Stimulated activated CD8-positive, alpha-beta memory T cell treated with anti-CD3 and anti-CD28 coated beads, Interleukin-7, amount 100 ng/mL, for 1 hour (primary cell): ENCODE measurements at places on chromosomes 11 and 22.

- DNase-seq: no peak
Measured at GRCh38 chr11:107573438-107573837, 7.9 kb upstream of the ALKBH8 start.

GRCh38 chr11:33769542-33769941 lies 4.8 kb downstream of the FBXO3 start:
- no peak for DNase-seq

DNA sequence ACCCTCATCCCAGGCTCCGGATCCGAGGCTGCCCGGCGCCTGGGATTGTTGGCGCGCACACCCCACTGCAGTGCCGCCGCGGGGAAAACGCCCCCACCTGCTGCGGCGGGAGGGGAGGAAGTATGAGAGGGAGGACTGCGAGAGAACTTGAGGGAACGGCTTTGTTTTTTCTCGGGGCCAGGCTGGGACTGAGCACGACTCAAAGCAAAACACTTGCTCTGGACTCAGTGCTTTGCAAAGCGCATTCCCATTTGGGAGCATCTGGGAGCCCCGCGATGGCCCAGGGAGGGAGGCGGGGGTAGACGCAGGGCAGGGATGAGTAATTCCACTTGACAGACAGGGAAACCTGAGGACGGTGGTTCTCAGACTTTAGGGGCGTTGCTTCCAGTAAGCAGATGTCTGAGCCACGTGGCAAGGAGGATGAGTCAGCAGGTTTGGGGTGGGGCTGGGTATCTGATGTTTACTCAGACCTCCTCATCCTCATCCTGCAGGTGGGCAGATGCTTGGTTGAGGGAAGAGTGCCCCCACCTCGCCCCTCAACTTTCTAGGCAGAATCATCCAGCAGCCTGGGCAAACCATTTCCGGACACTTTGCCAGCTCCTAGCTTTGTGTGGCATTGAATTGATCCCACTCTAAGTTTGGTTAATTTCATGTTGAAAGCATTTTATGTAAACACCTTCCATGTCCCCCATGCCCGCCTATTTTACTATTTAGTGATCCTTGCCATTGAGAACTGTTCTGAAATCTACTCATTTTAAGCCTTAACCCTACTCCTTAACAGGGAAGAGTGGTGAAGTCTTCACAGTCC lies 1.5 kb downstream of the MIAT start:
- peak; percentile 52 for DNase-seq

DNA sequence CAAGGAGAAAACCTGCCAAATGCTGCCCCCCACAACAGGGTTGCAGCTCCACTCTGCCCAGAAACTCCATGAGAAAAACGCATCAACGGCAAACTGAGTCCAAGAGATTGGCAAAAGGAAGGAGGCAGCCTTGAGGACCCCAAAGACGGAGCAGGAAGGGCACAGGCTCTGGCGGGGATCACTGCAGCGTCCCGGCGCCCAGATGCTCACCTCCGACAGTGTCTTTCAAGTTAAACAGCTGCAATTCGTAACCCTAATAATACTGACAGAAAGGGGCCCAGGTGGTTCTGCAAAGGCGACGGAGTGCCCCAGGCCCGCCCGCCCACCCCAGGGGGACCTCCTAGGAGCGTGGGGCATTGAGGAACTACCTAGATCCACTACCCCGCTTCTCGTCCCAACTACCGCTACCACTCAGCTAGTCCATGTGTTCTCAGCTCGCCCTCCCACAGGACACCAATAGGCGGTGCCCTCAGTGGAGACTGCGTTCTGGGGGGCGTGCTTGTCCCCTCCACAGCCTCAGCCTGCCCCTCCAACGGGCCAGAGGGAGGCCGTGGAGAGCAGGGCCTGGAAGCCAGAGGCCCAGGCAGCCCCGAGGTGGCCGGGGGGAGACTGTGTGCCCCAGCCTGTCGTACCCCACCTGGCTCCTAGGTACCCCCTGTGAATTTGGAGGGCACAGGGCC lies 127.4 kb downstream of the PHF21B start:
- DNase-seq: no peak

GRCh38 chr22:49632199-49633009 lies 195.3 kb downstream of the BRD1 start:
- DNase-seq: no peak

- DNase-seq: no peak
Measured at GRCh38 chr11:73187854-73188253, 30.2 kb upstream of the P2RY2 start.

- DNase-seq: no peak
Measured at GRCh38 chr22:43983808-43984207, 28.6 kb downstream of the SAMM50 start.

GRCh38 chr11:90536301-90536700 lies 313.5 kb upstream of the CHORDC1 start:
- DNase-seq: no peak

GRCh38 chr11:59556917-59557348 lies 45.6 kb downstream of the OR4D9 start:
- DNase-seq: no peak

GRCh38 chr11:86021377-86021776 lies 47.5 kb downstream of the PICALM start:
- no peak for DNase-seq

GRCh38 chr22:48938741-48939140 lies 888.9 kb downstream of the BRD1 start:
- no peak for DNase-seq

DNA sequence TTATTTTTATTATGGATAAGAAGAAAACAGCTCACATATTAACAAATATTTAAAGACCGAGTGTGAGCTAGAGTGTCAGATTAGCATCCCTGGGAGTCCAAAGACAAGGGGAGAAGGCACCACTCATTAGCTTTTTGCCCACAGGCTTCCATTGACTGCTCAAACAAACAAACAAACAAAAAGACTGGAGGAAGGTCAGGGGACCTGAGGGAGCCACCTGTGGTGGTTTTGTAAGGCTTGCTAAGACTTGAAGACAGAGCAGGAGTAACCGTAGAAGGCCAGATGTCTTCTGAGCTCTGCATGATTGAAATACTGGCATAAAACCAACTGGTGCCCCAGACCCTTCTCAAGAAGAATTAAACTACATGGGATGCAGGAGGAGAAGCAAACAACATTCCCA lies 395.2 kb upstream of the CNTN5 start:
- DNase-seq: no peak

- no peak for DNase-seq
Measured at GRCh38 chr11:102622258-102622657, 2.9 kb downstream of the MMP20 start.

GRCh38 chr11:1387961-1388762 lies 1.6 kb upstream of the BRSK2 start:
- DNase-seq: no peak

GRCh38 chr11:110833033-110833484 lies 120.8 kb upstream of the ARHGAP20 start:
- DNase-seq: no peak

GRCh38 chr11:42625757-42626665 lies 685.8 kb upstream of the API5 start:
- DNase-seq: no peak

DNA sequence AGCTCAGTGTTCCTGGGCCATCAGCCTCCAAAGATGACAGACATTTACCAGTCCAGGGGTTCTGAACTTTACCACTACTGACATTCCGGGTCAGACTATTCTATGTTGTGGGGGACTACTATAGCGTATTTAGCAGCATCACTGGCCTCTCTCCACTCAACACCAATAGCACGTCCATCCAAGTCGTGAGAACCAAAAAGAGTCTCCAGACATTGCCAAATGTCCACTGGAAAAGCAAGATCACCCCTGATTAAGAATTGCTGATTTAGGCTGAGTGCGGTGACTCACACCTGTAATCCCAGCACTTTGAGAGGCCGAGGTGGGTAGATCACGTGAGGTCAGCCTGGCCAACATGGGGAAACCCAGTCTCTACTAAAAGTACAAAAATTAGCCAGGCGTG lies 5.3 kb downstream of the PES1 start:
- DNase-seq: no peak

DNA sequence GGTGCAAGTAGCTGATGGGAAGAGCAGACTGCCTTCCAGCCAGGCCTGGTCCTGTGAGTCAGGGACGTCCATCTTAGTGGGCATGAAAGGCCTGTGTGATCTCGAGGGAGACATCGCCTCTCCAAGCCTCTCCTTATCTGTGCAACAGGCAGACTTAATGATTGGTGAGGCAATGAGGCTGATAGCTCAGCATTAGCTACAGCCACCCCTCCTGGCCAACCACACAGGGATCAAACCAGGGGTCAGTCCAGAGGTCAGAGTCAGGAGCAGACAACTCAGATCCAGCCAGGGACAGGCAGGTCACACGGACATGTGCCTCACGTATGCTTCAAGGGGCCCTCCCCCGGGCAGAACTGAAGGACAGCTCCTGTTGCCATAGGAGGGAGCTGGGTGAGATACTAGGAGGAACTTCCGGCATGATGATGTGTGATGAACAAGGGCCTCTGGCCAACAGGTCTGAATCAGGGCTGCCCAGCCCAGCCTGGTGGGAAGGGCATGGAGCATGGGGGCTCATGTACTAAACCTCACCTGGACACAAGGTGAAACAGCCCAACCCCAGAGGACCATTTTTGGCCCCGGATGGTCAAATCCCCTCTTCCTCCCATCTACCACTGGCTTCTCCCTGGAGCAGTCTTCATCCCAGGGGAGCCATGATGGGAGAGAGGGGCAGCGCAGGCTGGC lies 2.8 kb upstream of the APOC3 start:
- DNase-seq: no peak

DNA sequence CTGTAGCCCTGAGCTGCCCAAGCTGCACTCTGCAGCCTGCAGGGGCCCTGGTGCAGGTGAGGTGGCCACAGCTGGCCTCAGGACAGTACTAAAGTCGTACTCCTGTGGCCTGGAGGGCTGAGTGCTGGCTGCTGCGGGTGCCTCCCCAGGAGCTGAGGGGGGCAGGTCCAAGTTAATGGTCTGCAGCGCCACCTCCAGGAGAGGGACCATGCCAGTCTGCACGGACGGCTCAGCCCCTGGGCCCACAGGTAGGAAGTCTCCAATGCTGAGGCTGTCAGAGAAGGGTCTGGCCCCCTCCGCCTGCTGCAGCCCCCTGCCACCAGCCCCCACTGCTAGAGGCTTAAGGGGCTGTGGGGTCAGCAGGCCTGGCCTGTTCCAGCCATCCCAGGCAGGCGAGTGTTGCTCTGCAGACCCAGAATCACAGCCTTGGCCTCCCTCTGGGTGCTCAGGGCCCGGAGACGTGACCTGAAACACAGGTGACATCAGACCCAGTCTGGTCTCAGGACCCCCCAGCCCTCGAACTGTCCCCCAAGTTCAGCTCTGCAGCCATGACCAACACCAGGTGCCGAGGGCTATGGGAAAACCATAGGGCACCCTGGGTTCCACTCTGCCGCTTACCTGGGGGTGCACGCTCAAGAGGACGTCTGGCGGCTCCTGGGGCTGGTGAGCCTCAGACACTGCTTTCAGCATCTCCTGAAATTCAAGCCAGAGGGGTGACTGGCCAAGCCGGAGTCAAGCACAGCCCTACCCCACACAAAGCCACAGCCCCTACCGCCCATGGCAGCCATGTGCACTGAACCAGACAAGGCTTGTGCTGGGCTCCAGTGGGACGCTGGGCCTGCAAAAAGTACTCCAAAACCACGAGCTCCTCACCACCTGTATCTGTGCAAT lies 20.8 kb downstream of the SELENOO start:
- DNase-seq: no peak

DNA sequence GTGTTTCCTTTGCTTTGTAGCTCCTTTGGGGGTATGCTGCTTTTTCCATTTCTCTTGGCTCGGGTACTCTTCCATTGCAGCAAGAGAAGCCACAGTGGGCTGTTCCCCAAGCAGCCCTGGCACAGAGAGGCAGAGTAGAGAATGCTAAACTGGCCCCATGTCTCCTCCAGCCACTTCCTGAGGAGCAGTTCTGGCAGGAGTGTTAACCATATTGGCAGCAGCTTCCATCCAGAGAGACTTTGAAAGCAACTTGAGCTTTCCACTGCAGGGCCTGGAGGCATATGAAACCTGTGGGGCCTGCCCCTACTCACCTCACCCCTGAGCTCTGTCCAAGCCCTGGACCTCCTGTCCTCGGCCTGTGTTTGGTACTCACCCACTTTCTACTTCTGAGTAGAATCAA lies 61.8 kb downstream of the ALX4 start:
- DNase-seq: no peak

DNA sequence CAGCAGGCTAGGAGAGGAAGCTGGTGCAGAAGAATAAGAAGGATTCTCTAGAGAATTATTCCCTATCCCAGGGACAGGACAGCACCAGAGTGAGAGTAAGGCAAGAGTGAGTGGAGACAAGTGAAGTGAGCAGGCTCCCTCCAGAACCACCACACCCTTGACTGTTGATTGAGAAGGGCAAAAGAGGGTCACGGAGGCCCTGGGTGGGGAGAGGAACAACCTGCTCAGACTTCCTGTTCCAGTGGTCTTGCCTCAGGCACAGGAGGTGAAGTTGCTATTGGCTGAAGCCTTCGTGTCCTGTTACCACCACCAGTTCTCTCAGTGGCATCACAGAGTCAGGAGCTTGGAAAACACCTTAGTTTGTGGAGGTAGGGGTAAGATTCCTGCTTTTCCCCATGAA lies 51.7 kb upstream of the CCDC89 start:
- no peak for DNase-seq

DNA sequence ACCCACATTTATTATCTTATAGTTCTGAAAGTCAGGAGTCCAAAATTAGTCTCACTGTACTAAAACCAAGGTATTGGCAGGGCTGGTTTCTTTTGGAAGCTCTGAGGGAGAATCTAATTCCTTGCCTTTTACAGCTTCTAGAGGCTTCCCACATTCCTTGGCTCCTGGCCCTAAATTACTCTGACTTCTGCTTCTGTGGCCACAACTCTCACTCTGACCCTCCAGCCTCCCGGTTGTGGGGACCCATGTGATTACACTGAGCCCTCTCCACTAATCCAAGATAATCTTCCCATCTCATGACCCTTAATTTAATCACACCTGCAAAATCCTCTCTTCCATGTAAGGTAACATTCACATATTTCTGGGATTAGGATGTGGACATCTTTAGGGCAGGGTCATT lies 110.9 kb downstream of the ARL14EP start:
- DNase-seq: no peak

GRCh38 chr11:19466314-19466713 lies 225.6 kb upstream of the E2F8 start:
- DNase-seq: no peak

- no peak for DNase-seq
Measured at GRCh38 chr11:130211781-130212401, 52.3 kb downstream of the ST14 start.

DNA sequence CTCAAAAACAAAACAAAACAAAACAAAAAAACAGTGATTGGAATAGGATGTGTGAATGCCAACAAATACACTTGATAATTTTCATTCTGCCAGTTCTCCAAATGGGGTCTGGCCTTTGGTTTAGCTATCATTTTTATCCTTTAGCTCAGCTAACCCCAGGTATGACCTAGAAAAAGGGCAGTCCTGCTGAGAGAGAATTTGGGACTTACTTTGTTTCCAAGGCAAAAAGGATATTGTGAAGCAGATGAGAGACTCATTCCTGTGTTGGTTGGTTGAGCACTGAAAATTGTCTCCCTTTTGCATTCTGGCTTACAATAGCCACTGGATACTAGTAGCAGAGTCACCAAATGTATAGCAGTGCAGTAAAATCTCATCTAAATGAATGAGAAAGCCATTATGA lies 8.9 kb downstream of the TTC9C start:
- DNase-seq: no peak

- no peak for DNase-seq
Measured at GRCh38 chr22:48630848-48631247, 1196.8 kb downstream of the BRD1 start.
